ENCODE measurements at places on chromosomes 13 and 19. TPM values are rescaled to one million over a fixed set of nuclear protein-coding genes. Genes with fewer than 3 reads are reported as not detected.

The SLC6A16 gene
- total RNA-seq: 1.6 TPM

- DNase-seq: peak; percentile 41
- H3K4me3 ChIP-seq: no peak overlapping the region
- H3K4me1 ChIP-seq: no peaks in the 10 kb centered on the region
- H3K27me3 ChIP-seq: no peaks in the 10 kb centered on the region
- H3K27ac ChIP-seq: no peak overlapping the region
- no peaks in the 10 kb centered on the region for H3K36me3 ChIP-seq
Observed at GRCh38 chr19:5141129-5141849, 172.4 kb downstream of the KDM4B start.

- H3K27me3 ChIP-seq: no peaks in the 10 kb centered on the region
- no peak overlapping the region for H3K27ac ChIP-seq
- DNase-seq: no peak
- no peaks in the 10 kb centered on the region for H3K36me3 ChIP-seq
- no peaks in the 10 kb centered on the region for H3K4me1 ChIP-seq
Observed at GRCh38 chr13:48443442-48444208, 30.7 kb upstream of the LPAR6 start.

DNA sequence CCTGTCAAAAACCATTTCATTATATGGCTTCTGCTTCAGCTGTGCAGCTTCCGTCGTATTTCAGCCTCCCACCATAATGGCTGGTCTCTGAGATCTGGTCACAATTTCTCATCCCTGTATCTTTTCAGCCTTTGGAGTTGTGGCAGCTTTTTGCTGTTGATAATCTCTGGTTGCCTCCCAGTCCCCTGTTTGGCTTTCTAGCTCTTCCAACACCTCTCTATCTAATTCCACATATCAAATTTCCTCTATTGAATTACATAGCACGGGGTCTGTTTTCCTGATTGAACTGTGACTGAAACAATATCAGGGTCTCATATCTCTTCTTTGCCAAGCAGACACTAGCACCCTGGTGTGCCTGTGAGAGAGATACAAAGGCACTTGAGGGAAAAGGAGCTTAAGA, 222.1 kb upstream of the OBI1 start:
- H3K4me1 ChIP-seq: no peaks in the 10 kb centered on the region
- H3K36me3 ChIP-seq: no peaks in the 10 kb centered on the region
- no peak overlapping the region for H3K27ac ChIP-seq
- no peak for DNase-seq
- no peaks in the 10 kb centered on the region for H3K27me3 ChIP-seq

The GZMM gene
- total RNA-seq: 5.3 TPM

GRCh38 chr19:19280561-19280960, 7.5 kb upstream of the TM6SF2 start:
- H3K36me3 ChIP-seq: peaks cover 34% of the 10 kb centered on the region
- no peaks in the 10 kb centered on the region for H3K27me3 ChIP-seq
- no peak overlapping the region for H3K4me3 ChIP-seq
- no peaks in the 10 kb centered on the region for H3K4me1 ChIP-seq

GRCh38 chr13:50015750-50016149, 506 bp downstream of the KCNRG start:
- no peak overlapping the region for H3K4me3 ChIP-seq
- H3K4me1 ChIP-seq: peaks cover 34% of the 10 kb centered on the region
- H3K27me3 ChIP-seq: no peaks in the 10 kb centered on the region

DNA sequence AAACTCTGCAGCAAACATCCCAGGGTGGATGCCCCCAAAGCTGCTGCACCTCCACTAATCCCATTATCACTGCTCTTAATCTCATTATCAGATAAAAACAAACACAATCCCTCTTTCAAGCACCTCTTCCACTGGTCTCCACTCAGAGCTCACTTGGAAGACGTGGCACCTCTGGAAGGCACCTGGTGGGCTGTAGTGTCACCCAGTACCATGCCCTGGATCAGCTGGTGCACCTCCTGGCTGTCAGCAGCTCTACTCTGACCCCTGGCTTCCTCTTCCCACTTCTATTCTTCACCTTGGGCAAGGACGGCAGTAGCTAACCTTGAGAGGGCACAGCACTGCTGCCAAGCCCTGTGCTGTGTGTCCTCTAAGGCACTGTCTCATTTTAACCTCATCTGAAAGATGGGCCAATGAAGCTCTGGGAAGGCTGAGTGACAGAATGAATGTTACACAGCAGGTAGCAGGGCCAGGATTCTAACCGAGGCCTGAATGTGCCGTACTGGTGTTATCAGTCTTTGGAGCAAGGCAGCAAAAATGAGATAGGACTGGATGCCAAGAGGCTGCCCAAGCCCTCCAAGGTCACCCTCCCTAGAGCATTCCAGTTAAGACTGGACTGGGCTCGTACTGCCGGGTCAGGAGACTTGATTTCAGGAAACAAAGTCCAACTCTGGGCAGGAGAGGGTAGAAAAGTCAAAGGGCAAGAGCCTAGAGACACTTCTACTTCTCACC, 7.4 kb downstream of the BRD4 start:
- DNase-seq: peak; percentile 86
- H3K27ac ChIP-seq: peak overlapping the region; percentile 83
- no peak overlapping the region for H3K4me3 ChIP-seq
- H3K36me3 ChIP-seq: no peaks in the 10 kb centered on the region
- H3K4me1 ChIP-seq: peaks cover 98% of the 10 kb centered on the region

The ZNF723 gene
- not detected for total RNA-seq

GRCh38 chr13:26604784-26605545, 47.5 kb downstream of the WASF3 start:
- DNase-seq: peak; percentile 38
- no peaks in the 10 kb centered on the region for H3K36me3 ChIP-seq
- no peak overlapping the region for H3K27ac ChIP-seq
- no peaks in the 10 kb centered on the region for H3K27me3 ChIP-seq
- H3K4me1 ChIP-seq: peaks cover 6% of the 10 kb centered on the region

The CYP2S1 gene
- total RNA-seq: 6.7 TPM

GRCh38 chr19:556611-557382, 12.9 kb downstream of the GZMM start:
- H3K36me3 ChIP-seq: no peaks in the 10 kb centered on the region
- H3K4me3 ChIP-seq: no peak overlapping the region
- no peaks in the 10 kb centered on the region for H3K27me3 ChIP-seq
- H3K4me1 ChIP-seq: no peaks in the 10 kb centered on the region

DNA sequence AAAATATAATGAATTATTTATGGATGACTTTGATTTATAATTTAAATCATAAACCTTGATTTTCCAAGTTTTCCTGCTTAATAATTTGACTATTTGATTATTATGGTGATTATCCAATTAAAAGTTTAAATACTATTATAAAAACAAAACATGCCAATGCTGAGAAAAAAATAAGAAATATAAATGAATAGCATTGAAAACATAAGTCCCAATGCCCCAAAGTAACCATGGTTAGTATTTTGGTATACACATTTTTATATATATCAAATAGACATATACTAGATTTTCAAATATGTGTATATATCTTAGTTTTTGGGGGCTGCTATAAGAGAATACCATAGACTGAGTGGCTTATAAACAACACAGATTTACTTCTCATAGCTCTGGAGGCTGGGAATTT, 108.3 kb downstream of the GPC5 start:
- H3K27ac ChIP-seq: no peak overlapping the region
- no peak overlapping the region for H3K4me3 ChIP-seq
- no peak for DNase-seq

GRCh38 chr13:66559093-66559492, 671.0 kb downstream of the PCDH9 start:
- H3K27me3 ChIP-seq: no peaks in the 10 kb centered on the region
- no peak for DNase-seq
- no peaks in the 10 kb centered on the region for H3K36me3 ChIP-seq
- no peak overlapping the region for H3K4me3 ChIP-seq
- no peak overlapping the region for H3K27ac ChIP-seq

DNA sequence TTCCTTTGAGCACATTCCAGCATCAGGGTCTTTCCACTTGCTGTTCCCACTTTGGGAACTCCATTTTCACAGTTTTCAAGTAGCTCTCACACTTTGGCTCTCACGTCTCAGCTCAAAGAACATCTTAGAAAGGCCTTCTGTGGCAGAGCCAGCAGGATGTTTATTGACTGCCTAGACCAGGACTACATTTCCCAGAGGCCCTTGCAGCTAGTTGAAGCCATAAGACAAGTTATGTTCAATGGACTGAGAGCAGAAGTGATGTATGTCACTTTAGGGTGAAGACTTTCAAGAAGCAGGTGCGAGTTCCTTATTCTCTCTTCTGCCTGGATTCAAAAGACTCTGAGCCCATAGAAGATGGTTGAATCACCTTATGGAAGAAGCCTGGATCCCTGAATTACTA, 4.3 kb upstream of the HAUS5 start:
- H3K4me1 ChIP-seq: peaks cover 11% of the 10 kb centered on the region
- H3K27me3 ChIP-seq: no peaks in the 10 kb centered on the region
- H3K4me3 ChIP-seq: no peak overlapping the region
- H3K27ac ChIP-seq: no peak overlapping the region
- no peak for DNase-seq
- H3K36me3 ChIP-seq: no peaks in the 10 kb centered on the region

DNA sequence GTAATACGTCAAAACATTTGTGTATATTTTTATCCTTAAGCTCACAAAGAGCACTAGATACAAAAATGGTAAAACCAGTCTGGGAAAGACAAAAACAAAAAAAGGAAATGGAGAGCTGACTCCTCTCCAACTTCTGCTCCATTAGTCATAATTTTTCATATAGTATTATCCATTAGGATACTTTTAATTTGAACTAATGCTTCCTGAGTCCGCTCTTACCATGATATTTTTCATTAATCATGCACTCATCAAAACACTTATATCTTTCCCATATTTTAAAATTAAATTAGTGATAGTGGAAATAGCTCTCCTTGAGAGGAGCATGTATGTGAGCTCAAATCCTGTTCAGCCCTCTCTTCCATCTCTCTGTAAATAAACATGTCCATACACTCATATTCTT, 1093.0 kb upstream of the MIR17HG start:
- H3K27ac ChIP-seq: no peak overlapping the region
- DNase-seq: no peak
- no peaks in the 10 kb centered on the region for H3K4me1 ChIP-seq

The LGALS7B gene
- not detected for total RNA-seq

DNA sequence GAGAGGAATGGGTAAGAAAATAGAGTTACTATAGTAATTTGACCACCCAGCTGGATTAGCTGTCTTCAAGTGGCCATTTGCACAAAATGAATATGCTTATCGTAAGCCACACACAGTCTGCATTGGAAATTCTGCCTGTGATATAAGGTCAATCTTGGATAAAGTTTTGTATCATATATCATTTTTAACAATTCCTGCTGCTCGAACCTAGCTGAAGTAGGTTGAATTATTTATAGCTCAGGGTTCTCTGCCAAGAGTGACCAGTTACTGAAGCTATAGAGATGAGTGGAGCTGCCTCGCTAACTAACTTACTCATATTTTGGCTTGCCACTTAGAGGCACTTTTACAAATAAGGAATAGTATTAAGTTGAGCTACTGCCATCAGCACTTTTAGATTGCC, 220.9 kb downstream of the RGCC start:
- DNase-seq: no peak
- H3K27ac ChIP-seq: no peak overlapping the region
- no peak overlapping the region for H3K4me3 ChIP-seq
- no peaks in the 10 kb centered on the region for H3K27me3 ChIP-seq
- no peaks in the 10 kb centered on the region for H3K4me1 ChIP-seq
- no peaks in the 10 kb centered on the region for H3K36me3 ChIP-seq

The PKN1 gene
- 82.5 TPM for total RNA-seq
